ENCODE measurements at places on chromosomes 1 and 21. TPM values are rescaled to one million over a fixed set of nuclear protein-coding genes. Genes with fewer than 3 reads are reported as not detected.

- peaks cover 6% of the 10 kb centered on the region for H3K4me1 ChIP-seq
- no peak within 1 kb of the TSS for H3K27ac ChIP-seq
- no peak within 1 kb of the TSS for H3K4me3 ChIP-seq
These were observed at the start of gene FOXD3 for GRCh38 chr1:63322114-63322943. Gene FOXD3, plus strand, starts transcription at chr1:63322567. Its CDS starts 492 bp downstream, at chr1:63323059.

DNA sequence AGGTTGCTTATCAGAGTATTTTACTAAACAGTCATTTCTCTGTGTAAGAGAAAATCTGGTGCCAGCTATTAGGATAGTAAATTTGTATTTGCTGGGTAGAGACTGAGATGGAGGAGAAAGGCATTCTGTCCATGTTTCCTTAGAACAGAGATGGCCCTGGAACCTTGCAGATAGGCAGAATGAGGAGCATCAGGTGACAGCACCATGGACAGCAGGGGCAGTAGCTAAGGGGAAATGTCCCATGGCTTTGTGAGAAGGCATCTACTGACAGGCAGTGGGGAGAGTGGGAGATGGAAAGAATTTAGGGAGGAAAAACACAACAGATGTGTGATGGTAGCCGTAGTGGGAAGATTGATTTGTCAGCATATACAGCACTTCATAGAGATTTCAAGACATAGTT, 105.0 kb downstream of the PRRX1 start:
- H3K27ac ChIP-seq = no peak overlapping the region
- no peaks in the 10 kb centered on the region for H3K4me1 ChIP-seq
- H3K27me3 ChIP-seq = no peaks in the 10 kb centered on the region
- no peaks in the 10 kb centered on the region for H3K36me3 ChIP-seq

- no peaks in the 10 kb centered on the region for H3K36me3 ChIP-seq
These were observed 534.4 kb upstream of the CAMK1G start for GRCh38 chr1:209048941-209049669.

DNA sequence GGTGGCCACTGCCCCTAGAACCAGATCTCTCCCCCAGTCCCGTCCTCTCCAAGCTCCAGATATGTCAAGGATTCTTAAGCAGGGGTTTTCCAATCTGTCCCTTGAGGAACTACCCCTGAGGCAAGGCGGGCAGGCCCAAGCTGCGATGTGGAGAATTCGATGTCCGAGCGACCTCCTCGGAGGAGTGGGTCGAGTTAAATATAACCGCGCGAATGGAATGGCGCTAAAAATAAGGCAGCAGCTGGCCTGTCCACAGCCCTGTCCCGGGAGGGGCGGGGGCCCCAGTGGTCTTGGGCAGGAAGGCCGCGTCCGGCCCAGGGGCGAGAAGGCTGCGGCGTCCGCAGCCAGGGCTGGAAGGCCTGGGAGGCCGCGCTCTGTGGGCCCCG, 5.8 kb upstream of the FOXD3 start:
- H3K27ac ChIP-seq = no peak overlapping the region
- no peak for DNase-seq
- peaks cover 21% of the 10 kb centered on the region for H3K27me3 ChIP-seq
- H3K36me3 ChIP-seq = no peaks in the 10 kb centered on the region
- H3K4me1 ChIP-seq = peaks cover 6% of the 10 kb centered on the region

DNA sequence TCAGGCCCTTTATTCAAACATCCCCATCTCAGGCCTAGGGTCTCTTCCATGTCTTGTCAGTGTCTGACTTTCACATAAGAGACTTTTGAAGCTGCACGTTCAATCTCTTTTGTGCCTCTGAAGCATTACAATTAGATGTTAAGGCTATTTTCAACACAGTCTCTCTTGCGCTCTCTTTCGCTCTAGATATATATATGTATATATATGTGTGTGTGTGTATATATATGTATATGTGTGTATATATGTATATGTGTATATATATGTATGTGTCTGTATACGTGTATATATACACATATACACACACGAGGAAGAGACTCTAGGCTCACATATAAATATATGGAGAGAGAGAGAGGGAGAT, 162.5 kb upstream of the RNPC3 start:
- DNase-seq = no peak
- no peak overlapping the region for H3K27ac ChIP-seq
- H3K27me3 ChIP-seq = no peaks in the 10 kb centered on the region
- no peaks in the 10 kb centered on the region for H3K36me3 ChIP-seq
- no peaks in the 10 kb centered on the region for H3K4me1 ChIP-seq

- H3K4me1 ChIP-seq = no peaks in the 10 kb centered on the region
- H3K36me3 ChIP-seq = no peaks in the 10 kb centered on the region
- H3K27ac ChIP-seq = no peak overlapping the region
These were observed 15.7 kb upstream of the DMRTA2 start for GRCh38 chr1:50438945-50439344.

Gene DEDD
- total RNA-seq = 29.8 TPM

DNA sequence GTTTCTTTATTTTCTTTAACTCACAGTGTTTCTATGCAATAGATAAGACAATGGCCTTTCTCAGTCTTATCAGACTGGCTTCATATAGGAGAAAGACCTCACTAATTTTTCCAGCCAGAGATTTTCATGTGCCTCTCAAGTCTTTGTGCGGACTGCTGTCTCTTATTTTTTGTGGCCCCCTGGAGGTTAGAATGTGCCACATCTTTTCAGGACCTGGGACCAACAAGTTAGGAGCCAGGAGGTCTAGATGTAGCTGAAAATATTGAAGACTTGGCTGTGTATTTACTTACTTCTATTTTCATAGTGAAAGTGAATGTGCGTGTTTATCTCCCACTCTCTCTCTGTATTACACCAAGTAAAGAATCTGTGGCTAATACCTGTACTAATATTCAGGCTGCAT, 42.1 kb upstream of the CFHR3 start:
- H3K4me3 ChIP-seq = no peak overlapping the region
- H3K27me3 ChIP-seq = no peaks in the 10 kb centered on the region
- no peaks in the 10 kb centered on the region for H3K4me1 ChIP-seq
- H3K36me3 ChIP-seq = no peaks in the 10 kb centered on the region
- no peak for DNase-seq

GRCh38 chr1:9784508-9785133, 39.1 kb downstream of the CLSTN1 start:
- H3K27me3 ChIP-seq = no peaks in the 10 kb centered on the region
- no peak overlapping the region for H3K27ac ChIP-seq
- DNase-seq = peak; percentile 39

DNA sequence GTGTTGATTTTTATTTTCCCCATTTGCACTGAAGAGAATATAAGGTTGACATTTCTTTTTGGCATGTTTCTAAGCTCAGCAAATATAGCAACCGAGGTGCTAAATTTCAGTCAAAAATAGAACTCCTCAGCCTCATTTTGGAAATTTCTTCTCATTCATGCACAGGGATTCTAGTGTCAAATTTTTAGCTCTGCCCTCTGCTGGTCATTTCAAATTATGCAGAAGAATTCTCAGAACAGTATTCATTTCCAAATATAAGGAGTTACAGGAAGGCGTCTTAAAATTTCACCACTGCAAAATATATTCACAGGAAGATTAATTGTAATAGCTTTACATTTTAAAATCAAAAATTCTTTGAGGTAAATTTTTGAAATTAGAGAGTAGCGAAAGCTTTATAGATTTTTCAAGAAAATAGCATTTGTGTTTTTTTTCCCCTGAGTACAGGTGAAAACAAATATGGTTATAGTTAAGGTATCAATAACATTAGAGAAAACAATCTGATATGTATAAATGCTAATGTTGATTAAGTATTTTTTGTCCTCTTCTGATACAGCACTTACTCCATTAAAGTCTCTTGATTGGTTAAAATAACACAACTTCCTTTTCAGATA, 57.9 kb downstream of the FMN2 start:
- H3K4me3 ChIP-seq = no peak overlapping the region
- no peak overlapping the region for H3K27ac ChIP-seq
- H3K36me3 ChIP-seq = no peaks in the 10 kb centered on the region
- H3K4me1 ChIP-seq = no peaks in the 10 kb centered on the region
- H3K27me3 ChIP-seq = no peaks in the 10 kb centered on the region
- no peak for DNase-seq

GRCh38 chr1:56578138-56578962, 1.0 kb downstream of the PLPP3 start:
- no peaks in the 10 kb centered on the region for H3K27me3 ChIP-seq
- H3K4me1 ChIP-seq = peaks cover 45% of the 10 kb centered on the region
- H3K36me3 ChIP-seq = no peaks in the 10 kb centered on the region

All from PC-9 (cell line).